Stimulated activated CD4-positive, alpha-beta T cell treated with anti-CD3 and anti-CD28 coated beads, Interleukin-4, amount 100 ng/mL, for 1 hour (primary cell): ENCODE measurements at places on chromosomes 1 and 21.

DNA sequence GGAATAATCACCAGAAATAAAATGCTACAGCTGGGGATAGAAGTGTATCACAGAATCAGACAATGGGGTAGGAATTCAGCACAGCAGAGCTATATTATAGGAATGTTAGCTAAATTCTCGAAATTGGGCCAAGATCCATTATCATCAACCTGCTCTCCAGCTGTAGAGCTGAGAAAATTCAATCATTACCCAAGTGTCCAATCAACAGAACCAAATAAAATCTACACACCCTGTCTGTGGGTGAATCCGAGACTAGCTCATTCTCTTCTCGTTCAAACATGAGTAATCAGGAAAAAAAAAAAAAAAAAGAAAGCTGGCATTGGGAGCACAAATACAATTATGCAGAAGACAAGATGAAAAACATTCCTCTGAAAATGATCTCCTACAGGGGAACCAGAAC is 119.2 kb downstream of the CDC7 start:
- no peak for DNase-seq

DNA sequence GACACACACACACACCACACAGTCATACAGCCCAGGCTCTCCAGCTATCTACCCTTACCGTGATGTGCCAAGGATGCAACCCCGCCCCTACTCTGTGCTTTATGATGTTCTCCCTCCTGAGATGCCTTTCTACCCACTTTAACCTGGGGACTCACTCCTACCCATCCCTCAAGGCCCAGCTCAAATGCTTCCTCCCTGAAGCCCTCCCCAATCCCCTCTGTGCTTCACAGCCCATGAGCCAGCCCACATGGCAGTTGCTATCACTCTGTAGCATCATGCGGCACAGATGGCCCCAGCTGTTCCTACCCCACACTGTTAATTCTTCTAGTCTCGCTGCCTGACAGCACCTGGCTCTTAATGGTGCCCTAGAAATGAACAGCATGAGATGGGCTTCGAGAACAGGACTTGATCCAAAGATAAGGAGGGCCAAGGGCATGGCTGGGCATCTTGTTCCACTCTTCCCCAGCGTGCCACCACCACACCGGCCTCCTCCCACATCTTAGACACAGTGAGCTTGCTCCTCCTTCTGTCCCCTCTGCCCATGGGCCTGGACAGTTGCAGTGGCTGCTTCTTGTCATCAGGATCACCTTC is 109.8 kb downstream of the GLIS1 start:
- no peak for DNase-seq

DNA sequence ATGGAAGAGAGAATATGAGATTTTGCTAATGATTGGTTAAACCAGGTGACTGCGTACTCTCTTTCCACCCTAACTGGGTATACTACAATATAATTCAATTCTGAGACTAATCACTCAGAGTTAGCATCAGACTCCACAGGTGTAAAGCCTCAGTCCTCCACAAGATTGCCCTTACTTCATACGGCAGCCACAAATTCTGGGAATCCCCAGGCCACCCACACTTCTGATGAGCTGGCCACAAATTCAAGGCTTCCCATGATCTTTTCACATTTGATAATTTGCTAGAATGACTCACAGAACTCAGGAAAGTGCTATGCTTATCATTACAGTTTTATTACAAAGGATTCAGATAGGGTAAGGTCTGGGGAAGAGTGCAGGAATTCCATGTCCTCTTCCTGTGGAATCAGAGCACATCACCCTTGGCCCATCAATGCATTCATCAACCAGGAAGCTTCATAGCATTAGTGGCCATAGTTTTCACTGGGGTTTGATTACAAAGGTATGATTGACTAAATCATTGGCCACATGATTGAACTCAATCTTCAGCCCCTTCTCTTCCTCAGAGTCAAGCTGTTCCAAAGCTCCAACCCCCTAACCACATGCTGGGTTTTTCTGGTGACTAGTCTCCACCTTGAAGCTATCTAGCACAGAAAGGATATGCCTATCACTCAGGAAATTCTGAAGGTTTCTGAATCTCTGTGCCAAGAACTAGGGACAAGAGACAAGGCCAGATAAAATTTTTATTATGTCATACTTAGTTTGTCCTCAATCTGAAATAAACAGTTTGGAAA is 131.7 kb downstream of the HHIPL2 start:
- peak; percentile 36 for DNase-seq

- DNase-seq, result no peak
Measured at GRCh38 chr1:48233666-48234485, 11.4 kb downstream of the SLC5A9 start.

DNA sequence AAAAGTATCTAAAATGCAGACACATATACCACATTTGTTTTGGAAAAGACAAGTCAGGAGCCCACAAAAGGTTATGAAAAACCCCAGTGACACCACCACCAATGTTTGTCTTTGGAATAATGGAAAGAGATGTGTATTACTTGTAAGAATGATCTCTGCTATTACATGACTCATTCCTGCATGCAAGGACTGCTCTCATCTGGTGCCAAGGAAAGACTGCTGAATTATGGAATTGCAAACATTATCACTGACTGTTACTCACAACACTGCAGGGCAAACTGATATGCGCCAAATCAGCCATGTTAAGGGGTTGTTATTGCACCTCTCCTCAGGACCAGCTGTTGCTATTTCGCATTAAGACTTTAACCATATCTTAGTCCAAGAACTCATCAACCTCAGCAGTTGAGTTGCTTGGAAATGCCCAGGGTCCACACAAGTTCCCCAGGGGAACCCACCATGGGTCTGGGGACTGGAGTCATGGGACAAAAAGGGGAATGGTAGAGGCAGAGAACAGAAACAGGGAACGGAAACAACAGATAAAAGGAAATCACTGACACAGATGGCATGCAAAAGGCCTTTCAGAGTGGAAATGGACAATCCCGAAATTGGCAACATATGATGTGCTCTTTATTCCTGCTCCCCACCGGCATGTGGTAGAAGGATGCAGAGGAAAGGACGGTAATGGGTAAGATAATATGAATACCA is 34.4 kb downstream of the CAPZB start:
- DNase-seq, result no peak

DNA sequence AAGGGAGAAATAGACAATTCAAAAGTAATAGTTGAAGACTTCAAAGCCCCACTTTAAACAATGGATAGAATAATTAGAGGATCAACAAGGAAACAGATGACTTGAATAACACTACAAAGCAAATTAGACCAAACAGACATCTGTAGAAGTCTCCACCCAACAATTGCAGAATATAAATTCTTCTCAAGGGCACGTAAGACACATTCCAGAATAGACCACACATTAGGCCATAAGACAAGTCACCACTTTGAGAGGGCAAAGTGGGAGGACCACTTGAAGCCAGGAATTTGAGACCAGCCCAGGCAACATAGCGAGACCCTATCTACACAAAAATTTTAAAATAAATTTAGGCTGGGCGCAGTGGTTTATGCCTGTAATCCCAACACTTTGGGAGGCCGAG is 20.5 kb upstream of the RNF186 start:
- no peak for DNase-seq
